ENCODE measurements at places on chromosomes 12 and 14.

- DNase-seq = peak; percentile 88
Measured at GRCh38 chr14:103527408-103528145, 1.4 kb upstream of the TRMT61A start.

DNA sequence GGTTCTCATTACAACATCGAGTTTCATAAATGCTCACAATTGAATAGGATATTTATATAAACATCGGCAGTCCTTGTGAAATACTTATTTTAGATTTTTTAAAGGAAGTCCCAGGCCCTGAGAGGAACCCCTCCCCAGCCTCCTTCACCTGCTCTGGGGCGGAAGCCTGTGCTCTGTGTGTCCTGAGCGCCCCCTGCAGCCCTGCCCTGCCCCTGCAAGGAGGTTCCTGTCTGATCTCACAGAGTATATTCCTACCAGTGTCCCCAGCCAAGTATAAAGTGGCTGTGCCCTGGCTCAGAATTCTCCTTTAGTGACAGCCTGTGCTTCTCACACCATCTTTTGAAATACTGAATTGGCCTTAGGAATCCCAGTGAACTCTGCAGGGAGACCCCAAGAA is 659.5 kb downstream of the TMEM121 start:
- DNase-seq = no peak

- DNase-seq = no peak
Measured at GRCh38 chr12:53481939-53482586, 17.2 kb downstream of the MAP3K12 start.

- DNase-seq = peak; percentile 0
Measured at GRCh38 chr12:34398366-34398705, 376.0 kb downstream of the ALG10 start.

GRCh38 chr12:24839268-24839791 is 109.6 kb downstream of the BCAT1 start:
- peak; percentile 55 for DNase-seq

- DNase-seq = peak; percentile 71
Measured at GRCh38 chr14:99718031-99718810, 34.1 kb downstream of the CYP46A1 start.

DNA sequence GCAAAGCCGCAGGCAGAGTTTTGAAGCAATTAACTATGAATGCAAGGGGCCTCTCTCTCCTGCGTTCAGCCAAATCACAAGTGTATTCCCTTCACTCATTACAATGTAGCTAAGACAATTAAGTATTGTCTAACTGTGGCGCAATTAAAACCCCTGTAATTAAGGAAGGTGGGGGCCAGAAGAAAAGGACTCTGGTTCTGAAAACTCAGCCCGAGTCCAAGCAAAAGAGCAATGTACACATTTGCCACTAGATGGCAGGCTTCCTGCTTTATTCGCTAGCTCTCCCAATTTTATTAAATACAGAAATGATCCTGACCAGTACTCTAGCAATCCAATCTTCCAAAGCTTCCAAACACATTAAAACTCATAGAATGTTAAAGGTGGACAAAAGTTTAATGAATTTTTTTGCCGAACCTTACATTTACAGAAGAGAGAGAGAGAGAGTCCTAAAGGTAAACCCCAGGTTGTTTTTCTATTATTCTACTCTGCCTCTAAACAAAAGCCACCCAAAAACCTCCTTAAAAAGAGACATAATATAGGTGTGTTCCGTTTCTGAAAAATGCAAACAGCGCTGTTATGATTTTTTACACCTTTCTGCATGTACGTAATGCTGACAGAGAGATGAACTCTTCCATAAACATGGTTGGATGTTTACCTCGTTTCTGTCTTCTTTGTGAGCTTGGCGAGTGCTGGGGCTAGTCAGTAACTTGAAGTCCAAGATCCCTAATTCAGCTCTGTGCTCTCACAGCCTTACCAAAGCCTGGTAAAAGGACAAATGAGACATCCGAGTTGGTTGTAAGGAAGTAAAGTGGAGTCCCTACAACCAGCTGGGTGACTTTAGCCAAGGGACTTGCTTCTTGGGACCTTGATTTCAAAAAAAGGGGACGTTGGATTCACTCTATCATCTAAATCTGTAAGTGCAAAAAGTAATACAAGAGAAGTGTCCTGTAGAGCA is 50.9 kb upstream of the VASH1 start:
- DNase-seq = peak; percentile 68

DNA sequence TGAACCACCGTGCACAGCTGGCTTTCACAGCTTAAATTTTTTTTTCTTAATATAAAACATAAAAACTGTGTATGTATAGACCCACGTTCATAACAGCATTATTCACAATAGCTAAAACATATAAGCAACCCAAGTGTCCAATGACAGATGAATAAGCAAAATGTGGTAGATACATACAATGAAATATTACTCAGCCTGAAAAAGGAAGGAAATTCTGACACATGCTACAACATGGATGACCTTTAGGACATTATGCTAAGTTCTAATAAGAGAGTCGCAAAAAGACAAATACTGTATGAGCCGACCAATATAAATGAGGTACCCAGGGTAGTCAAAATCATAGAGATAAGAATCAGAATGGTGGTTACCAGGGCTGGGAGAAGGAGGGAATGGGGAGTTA is 13.8 kb upstream of the YY1 start:
- no peak for DNase-seq

GRCh38 chr12:119457271-119457670 is 122.7 kb downstream of the CCDC60 start:
- DNase-seq = no peak

Data from GM20000 (cell line).